ENCODE measurements at places on chromosomes 5 and 9.

DNA sequence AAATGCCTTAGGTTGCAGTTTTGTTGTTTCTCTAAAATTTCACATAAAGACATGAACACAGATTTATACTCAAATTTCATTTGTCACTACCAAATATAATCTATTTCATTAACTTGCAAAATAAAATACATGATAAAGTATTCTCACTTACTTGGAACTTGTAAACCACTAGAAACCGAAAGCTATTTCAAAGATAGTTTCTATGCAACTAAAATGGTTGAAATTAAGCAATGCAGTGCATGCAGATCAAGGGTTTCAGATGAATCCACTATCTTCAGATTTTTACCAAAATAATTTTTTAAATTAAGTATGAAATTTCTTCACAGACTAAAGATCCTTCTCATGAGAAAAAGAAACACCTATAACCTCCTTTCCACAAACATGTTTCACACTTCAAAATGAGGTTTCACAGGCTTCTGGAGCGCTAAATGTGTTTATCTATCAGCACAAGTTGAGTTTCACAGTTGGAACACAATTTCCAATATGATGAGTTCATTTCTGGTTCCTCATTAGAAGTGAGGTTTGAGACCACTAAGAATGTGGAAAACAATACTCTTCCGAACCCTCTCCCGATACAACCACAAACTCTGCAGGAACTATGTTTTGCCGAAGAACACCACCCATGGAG is 63.9 kb downstream of the EPB41L4A start:
- DNase-seq: no peak

GRCh38 chr5:151523335-151523734 is 67.8 kb downstream of the FAT2 start:
- DNase-seq: no peak

- no peak for DNase-seq
Observed at GRCh38 chr5:16690243-16690852, 73.6 kb upstream of the RETREG1 start.

GRCh38 chr9:137204731-137205125 is 720 bp downstream of the TMEM203 start:
- no peak for DNase-seq

DNA sequence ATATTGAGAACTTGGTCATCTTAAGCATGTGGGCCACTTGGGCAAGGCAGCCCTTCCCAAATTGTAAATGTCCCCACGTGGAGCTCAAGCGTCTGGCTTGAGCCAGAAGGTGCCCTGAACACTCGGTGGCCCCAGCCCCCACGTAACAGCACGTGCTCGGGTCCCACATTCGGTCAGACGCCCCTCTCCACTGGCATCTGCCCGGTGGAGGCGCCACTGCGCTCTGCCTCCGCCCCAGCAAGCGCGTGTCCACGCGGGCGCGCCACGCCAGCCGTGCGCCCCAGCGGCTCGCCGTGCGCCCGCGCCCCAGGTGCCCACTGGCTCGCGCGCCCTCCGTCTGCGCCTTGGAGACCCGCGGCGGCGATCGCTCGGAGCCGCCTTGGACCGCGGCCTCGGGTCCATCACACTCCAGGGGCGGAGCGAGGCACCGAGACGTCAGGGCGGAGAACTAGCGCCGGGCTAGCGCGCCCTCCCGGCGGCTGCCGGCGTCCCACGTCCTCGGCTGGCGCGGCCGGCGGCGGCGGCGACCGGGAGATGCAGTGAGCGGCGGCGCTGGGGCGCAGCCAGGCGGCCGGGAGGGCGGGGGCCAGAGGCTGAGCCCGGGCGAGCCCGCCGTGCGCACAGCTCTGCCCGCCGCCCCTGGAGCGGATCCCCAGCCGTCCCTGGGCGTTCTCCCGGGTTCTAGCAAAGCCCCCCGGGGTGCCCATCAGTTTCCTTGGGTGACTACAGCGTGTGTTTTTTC is at the start of gene PALM2AKAP2:
TSS of gene PALM2AKAP2 (plus strand) at position 488 of the 742 bp plus-strand sequence. CDS start 291 bp downstream, outside the sequence.
- no peak for DNase-seq

- DNase-seq: no peak
Observed at GRCh38 chr9:37935096-37935495, 31.2 kb upstream of the SLC25A51 start.

DNA sequence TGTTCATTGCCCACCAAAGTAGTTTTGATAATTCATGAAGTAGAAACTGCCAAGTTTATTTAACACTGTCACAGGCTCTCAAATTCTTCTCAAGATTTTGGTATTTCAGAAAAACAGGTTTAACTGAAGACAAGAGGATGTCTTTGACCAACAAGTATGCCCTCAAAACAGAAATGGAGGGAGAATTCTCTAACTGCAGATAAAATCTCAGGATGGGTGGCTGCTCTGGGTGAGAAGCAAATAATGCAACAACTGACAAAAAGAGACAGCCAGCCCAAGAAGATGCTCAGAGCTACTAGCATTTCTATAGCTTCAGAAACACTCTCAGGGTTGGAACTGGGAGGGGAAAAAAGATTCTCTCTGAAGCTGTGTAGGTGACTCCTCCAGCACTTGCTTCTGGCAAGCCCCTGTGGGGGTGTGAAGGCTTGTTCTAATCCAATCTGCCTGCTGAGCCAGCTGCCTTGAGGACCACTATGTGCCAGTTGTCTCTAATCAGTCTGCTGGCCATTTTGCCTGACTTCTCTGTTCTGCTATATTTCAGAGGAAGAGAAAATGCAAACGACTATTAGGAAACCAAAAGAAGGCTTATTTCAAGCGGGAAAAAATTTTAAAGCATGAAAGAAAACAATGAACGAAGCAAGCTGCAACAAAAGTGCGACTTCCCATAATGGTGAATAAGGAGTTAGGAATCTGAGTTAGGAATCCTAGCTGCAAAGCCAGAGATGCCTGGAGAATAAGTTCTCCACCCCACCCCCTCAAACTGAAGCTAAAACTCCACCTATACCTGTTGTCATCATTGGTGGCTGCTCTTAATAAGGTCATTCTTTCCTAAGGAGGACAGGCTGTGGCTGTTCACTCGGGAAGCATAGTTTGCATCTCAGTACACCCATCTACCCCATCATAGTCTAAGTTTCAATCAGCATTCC is 147.5 kb downstream of the GNAQ start:
- DNase-seq: no peak

- no peak for DNase-seq
Observed at GRCh38 chr5:138949988-138950387, 74.9 kb upstream of the LRRTM2 start.

DNA sequence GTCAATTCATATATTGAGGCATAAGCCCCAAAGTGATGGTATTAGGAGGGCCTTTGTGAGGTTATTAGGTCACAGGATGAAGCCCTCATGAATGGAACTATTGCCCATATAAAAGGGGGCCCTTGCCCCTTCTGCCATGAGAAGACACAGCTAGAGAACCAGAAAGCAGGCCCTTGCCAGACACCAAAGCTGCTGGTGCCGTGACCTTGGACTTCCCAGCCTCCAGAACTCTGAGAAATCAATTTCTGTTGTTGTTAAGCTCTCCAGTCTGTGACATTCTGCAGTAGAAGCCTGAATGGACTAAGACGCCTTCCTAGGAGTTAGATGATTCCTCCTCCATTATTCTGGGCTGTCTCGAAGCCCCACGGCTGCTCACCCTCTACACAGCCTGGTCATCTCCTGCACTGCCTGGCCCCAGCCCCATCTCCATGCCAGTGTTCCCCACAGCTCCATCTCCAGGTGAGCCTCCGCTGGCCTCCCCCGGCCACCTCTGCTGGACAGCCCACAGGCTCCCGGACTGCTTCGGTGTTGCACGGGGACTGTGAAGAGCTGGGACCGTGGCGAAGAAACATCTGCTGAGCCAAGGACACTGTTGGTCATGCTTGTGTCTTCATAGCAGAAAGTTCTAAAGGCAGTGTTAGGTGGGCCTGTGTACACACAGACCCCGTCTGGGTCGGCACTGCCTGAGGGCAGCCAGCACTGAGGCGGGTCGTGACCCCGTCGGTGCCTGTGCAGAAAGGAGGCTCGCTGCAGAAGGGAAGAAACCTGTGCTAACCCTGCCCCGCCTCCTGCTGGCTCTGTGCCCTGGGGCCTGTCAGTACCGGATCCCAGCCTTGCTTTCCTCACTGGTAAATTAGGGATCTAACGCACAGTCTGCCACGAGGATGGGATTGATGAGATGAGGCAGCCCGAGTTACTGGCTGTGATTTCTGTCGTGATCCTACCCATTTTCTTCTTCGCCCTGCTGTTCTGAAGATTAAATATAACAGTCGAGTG is 55.1 kb upstream of the CNOT6 start:
- DNase-seq: no peak

- DNase-seq: no peak
Observed at GRCh38 chr9:136578626-136578914, 32.7 kb upstream of the NOTCH1 start.

GRCh38 chr9:132333556-132333955 is 21.2 kb downstream of the SETX start:
- DNase-seq: no peak

GRCh38 chr5:178434851-178435250 is 155.3 kb downstream of the COL23A1 start:
- DNase-seq: no peak

DNA sequence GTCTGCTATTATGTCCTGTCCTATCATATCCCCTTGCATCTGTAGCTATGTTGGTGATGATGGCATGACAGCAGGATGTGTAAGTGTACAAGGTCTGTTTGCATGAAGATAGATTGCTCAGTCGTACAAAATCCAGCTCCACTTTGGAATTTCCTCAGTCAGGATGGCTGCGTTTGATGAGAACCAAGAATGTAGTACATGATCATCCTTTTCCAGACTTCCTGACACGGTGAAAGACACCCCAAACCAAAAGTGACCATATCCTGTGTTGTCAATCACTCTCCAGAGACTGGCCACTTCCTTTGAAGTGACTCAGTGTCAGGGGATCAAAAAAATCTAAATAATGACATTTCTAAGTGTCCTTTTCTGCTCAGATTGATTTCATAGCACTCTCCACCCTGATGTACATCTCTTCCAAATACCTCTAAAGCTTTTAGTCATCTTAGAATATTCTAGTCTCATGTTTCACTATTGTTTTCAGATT is 213.4 kb downstream of the PLK2 start:
- DNase-seq: no peak

GRCh38 chr9:132509928-132510874 is 72.2 kb upstream of the BARHL1 start:
- no peak for DNase-seq

DNA sequence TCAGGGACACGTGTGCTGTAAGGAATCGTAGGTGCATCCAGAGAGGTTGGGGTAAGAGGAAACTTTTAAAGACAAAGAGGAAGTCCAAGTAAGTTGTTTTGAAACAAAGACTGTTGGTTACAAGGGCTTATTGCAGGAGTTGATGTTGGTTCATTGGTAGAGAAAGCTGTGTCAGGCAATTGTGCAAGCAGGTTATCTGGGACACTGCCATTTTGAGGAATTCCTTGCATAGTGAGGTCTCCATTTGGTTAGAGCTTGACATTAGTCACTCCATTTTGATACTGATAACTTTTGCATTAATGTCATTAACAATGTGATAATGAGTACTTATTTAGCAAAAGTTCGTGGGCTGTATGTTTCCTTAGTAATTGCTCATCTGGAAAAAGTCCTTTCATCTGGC is 24.9 kb downstream of the CNOT6 start:
- no peak for DNase-seq

GRCh38 chr9:116574027-116574679 is 113.0 kb upstream of the TRIM32 start:
- DNase-seq: no peak

- DNase-seq: no peak
Observed at GRCh38 chr5:39713250-39713916, 288.6 kb upstream of the DAB2 start.

- DNase-seq: no peak
Observed at GRCh38 chr9:96667363-96667728, 12.2 kb upstream of the PRXL2C start.

- no peak for DNase-seq
Observed at GRCh38 chr5:131114754-131115153, 50.3 kb downstream of the HINT1 start.

GRCh38 chr9:127612939-127613582 is 984 bp downstream of the STXBP1 start:
- no peak for DNase-seq

DNA sequence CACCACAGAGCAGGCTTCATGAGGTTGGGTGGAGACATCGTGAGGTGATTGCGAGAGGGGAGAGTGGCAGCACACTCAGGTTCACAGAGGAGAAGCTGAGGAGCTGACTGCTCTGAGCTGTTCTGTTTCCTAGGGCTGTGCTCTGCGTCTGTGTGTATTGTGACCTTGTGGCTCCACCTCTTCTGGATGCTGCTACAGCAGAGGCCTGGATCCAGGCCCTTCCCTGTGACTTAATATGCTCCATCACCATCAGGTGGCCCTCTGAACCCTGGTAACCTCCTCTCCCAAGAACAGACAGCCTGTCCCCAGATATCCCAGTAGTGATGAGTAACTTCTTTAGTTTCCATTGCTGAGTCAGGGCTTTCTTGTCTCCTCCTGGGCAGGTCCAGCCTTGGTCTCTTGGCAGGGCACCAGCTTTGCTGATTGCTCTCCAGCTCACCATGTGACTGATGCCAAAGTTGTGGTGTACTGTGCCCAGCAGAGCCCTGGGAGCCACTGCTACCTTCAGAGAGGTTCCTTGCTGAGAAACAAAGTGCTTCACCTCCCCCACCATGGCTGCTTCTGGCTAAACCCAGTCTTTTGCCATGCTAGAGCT is 212.8 kb upstream of the CHD1 start:
- DNase-seq: no peak

DNA sequence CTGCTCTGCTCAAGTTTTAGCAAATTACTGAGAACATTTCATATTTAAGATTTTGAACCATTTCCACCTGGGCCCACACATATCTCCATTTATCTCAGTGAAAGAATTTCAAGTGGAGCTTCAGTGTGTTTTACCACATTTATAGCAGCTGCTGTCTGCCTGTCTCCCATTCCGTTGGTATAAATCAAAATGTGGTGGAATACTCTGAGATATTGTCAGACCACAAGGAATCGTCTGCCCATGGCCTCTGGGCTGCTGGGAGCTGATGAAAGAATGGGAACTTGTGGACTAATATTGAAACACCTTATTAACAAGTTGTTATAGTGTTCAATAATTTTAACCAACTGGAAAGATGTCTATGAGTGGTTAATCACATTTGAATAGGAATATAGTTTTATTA is 33.3 kb downstream of the MAST4 start:
- no peak for DNase-seq

- no peak for DNase-seq
Observed at GRCh38 chr5:57685516-57686255, 203.1 kb upstream of the ACTBL2 start.

- DNase-seq: no peak
Observed at GRCh38 chr5:31476738-31477141, 55.2 kb downstream of the DROSHA start.

GRCh38 chr5:65262649-65263059 is 219.1 kb downstream of the ADAMTS6 start:
- no peak for DNase-seq

GRCh38 chr5:43773478-43773844 is 170.5 kb downstream of the NNT start:
- DNase-seq: no peak
